Mesenteric fat pad (tissue), 1 donor: ENCODE measurements at places on chromosomes 13 and 19. TPM values are rescaled to one million over a fixed set of nuclear protein-coding genes. Genes with fewer than 3 reads are reported as not detected.

C5AR2 gene
- 13.9 TPM for total RNA-seq

ZNF536 gene
- not detected for total RNA-seq

DNA sequence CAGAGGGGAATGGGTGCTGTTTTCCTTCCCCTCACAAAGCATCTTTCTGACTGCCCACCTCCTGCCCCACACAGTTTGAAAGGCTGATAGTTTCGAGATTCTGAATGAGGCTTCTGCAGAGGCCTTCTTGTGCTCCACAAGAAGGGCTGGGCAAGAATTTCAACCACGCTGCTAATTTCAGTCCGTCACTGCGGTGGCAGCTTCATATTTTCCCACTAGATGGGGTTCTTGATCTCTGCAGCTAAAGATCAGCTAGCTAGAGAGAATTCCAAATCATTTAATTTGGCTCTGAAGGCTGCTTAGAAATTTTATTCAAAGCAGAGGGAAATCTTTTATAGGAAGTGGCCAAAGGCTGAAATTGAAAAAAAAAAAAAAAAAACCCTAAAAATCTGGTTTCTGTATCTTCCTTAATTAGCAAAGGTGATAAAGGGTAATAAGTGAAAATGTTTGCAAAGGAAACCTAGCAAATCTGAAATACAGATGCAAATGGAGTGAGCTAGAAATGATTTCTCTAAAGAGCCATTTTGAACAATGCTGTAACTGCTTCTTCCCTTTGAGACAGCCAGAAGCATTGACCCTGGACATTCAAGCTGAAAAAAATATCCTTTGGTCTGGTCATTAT lies 38.0 kb upstream of the C13orf42 start:
- DNase-seq = no peak

- DNase-seq = no peak
Measured at GRCh38 chr19:36773223-36773579, 594 bp upstream of the ZNF850 start.

DNA sequence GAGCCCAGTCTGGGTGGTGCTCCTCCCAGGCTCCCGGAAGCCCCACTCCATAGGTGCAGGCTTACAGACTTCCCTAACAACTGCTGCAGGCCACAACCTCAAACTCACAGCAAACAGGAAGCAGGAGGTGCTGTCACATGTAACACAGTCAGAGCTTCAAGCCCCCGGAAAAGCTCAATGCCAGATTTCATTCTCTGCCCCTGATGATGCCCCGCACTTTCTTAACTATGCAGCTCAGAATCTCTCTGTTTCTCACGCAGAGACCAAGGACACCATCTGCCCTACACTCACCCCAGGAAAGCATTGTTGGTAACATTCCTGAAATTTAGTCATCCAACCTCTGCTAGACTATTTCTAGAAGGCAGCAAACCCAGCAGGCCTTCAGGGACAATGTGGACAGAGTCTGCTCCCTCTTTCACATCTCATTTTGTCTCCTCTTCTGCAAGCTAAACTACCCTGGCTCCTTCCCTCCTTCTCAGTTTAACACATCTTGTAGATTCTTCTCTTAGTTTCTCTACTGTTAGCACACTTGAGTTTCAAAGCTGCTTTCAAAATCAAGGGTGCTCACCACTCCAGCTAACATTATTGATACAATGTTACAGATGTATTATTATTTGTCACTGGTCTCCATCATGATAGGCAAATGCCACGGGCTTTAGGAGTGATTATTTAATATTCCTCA lies 162.5 kb downstream of the KCTD12 start:
- DNase-seq = no peak
